ENCODE measurements at places on chromosomes 5 and 9.
A peak's percentile ranks its signal among the peaks of the same experiment; 100 is the strongest.

DNA sequence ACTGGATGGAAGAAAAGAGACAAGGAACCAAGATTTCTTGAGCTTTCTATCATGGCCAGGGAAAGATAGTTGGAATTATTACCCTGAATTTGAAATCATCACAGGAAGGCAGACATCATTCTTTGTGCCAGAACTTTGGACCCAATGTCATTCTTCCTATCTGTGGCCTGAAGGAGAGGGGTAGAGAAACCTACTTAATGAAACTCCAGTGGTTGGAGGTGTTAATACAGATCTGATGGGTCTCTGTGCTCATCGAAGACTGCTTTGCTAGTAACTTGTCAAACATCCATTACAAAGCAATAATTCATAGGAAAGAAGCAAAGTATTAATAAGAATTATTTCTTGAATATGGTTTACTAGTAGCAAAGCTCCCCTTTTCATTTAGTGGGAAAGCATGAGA, 26.9 kb downstream of the PRLR start:
- DNase-seq, result no peak

- no peak for DNase-seq
Measured at GRCh38 chr5:170629566-170630175, 125.9 kb downstream of the KCNIP1 start.

DNA sequence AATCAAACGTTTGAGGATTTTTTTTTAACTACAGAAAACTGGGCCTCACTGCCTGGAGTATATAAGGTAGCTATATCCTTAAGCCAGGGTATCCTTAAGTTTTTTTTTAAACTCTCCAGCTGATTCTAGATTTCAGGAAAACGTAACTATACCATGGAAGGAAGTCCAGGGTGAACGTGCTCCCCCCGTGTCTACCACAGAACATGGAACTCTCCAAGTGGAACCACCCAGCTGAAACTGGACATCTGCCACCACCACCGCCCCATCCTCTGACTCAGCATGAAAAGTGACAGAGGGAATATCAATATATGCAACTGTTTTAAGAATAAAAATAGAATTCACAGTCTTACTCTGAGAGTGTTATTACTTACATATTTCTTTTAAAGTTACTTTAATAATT, 61.3 kb downstream of the DROSHA start:
- DNase-seq, result peak; percentile 63

GRCh38 chr9:86035827-86036440, 63.4 kb downstream of the GOLM1 start:
- DNase-seq, result no peak

DNA sequence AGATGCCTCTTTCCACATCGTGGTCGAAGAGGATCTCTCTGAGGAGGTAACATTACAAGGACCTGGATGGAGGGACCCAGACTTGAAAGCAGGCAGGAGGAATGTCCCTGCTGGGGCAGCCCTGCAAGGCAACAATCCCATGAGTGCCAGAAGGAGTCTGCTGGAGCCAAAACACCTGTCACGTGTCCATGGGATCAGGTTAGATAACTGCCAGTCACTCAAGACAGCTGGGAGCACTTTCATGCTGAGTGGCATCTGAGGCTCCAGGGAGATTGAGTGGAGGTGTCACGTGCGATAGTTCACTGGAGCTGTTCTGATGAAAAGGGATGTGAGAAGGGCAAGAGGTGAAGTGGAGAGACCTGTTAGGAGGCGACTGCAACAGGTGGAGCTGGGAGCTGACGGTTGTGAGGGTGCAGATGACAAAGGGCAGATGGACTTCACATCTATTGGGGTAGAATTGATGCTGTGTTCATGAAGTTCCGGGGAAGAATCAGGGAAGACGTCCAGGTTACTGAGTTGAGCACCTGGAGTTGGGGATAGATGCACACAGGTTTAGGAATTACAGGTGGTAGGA, 68.4 kb downstream of the ICE1 start:
- no peak for DNase-seq

- DNase-seq, result no peak
Measured at GRCh38 chr9:83792746-83793145, 24.8 kb downstream of the GKAP1 start.

DNA sequence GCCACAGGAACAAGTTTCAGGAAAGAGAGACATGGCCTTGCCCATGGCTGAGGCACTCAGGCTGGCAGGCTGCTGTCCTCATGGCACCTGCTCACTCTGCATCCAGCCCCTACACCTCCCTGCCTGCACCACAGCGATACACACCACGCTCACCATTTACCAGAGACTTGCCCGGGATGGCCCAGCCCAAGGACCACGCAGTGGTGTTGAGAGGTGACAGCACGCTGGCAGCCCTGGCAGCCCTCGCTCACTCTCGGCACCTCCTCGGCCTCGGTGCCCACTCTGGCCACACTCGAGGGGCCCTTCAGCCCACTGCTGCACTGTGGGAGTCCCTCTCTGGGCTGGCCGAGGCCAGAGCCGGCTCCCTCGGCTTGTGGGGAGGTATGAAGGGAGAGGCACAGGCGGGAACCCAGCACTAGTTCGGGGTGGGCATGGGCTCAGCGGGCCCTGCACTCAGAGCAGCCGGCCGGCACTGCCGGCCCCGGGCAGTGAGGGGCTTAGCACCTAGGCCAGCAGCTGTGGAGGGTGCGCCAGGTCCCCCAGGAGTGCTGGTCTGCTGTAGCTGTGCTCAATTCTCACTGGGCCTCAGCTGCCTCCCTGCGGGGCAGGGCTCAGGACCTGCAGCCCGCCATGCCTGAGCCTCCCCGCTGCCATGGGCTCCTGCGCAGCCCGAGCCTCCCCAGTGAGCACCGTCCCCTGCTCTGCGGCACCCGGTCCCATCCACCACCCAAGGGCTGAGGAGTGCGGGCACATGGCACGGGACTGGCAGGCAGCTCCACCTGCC, 20.3 kb downstream of the ZDHHC11B start:
- no peak for DNase-seq

DNA sequence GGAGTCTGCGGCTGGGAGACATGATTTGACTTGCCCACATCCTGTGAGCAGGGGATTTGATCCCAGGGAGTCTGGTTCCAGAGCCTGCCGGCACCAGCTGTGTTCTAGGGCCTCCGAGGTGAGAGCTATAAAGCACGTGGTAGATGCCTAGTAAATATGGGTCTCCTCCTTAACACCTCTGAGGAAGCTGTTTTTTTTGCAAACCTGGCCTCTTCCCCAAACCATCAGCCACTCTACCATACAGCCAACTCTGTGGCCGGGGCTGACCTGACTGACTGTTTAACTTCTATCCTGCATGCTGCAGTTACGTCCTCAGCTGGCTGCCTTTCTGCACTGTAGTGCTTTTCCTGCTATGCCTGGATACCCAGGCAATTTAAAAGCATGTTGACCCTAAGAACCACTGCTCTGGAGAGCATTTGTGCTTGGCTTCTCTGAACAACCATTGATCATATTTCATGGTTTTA, 220.5 kb downstream of the SLIT3 start:
- DNase-seq, result no peak

DNA sequence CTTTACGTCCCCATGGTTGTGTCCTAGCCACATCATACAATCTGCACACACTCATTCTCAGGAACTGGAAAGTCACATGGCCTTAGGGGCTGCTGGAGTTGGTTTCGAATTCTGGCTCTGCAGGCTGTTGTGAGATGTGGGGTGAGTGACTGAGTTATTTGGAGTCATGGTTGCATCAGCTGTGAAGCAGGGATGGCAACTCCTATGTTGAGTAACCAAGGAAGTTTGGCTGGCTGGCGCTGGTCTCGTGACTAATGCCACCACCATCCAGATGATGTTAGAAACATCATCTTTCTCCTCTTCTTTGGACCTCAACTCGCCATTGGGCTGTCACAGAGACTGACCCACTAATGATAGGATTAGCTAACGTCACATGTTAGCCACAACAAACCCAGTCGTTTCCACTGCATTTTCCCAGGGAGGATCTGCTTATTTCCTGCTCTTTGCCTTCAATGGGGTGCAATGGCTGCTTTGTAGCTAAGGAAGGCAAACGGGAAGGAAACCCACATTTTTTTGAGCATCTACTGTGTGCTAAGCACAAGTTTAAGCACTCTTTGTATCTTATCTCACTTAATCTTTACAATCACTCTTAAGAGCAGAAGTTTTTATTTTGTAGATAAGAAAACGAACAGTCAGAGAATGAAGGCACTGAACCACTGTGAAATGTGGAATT, 78.1 kb upstream of the UBTD2 start:
- DNase-seq, result peak; percentile 99

DNA sequence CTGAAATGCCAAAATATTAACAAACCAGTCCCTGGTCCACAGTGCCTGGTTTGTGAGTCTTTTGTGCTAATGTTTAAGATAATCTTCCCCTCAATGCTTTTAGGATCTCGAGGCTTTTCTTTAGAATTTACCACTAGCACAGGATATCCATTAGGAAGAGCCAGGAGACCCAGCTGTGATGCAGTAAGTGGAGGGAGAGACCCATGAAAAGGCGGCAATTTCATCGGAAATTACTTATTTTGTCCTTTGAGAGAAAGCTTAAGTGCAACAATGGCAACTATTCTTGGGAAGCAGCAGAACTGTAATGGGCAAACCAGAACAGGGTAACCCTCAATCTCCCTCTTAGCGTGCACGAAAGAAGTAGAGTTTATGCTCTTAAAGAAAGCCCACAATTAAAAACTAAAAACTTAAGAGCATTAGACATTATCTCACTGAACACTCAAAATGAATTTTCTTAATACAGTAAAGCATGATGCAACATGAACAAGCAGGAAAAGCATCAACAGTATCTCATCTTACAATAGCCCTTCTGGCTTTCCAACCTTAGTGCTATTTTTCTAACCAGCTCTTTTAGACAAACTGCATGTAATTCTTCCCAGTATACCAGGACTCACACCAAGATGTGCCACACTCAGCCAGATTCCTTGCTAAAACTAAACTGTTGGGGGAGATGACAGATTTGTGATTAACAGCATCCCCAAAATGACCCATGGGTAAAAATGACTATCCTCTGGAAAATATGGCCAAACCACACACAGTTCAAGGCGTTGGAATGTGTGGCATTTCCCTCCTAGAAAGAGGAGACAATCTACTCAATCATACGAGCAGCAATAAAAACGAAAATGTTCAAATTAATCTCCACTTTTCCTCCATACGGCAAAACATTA, 36.4 kb downstream of the PWWP2A start:
- DNase-seq, result peak; percentile 74

DNA sequence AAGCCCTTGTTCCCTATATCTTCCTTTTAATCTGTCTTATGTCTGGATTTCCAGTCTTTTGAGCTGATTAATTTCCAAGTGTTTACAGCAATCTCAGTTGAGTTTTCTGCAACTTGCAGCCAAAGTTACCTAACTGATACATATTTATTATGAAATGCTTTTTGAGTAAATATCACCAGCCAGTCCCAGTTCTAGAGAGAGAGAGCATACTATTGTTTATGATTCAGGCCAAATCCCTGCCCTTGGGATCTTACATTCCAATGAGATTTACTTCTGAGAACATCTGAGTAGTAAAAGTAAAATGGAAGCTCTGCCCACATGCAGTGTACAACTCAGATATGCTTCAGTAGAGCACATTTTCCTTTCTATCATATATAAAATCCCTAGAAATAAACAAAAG, 661.7 kb downstream of the KCTD16 start:
- no peak for DNase-seq

- DNase-seq, result no peak
Measured at GRCh38 chr9:81855538-81855937, 72.7 kb upstream of the SPATA31D4 start.

DNA sequence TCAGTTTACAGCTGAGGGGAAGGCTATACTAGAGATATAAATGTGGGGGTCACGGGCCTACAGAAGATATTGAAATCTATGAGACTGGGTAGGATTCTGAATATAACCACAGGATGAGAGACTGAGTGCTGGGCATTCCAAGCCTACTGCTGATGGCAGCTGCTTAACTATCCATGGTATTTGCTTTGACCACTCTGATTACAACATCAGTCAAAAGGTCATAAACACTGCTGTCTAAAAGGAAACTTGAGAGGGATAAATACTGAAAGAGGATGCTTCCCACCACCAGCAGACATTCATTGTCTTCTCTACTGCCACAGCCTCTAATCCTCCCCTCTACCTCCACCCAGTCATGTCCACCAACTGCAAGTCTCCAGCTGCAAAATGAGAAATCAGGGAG, 3.8 kb downstream of the ZNF622 start:
- peak; percentile 78 for DNase-seq

DNA sequence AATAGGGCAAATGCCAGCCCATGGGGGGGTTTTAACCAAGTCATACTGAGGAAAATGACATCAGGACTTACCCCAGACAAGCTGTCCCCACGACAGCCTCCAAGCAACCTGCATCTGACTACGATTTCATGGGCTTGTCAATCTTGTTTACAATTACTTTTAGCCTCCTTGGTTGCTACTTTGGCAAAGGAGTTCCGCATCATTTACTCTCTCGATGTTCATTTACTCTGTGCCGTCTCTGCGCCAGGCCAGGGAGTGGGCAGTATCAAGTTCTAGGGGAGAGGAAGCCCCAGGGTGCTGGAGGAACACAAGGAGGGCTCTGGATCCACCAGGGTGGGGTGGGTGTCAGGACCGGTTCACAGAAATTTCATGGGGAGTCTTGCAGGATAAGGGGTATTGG, 23.9 kb downstream of the PTPN3 start:
- no peak for DNase-seq

- no peak for DNase-seq
Measured at GRCh38 chr9:81411961-81412360, 277.4 kb downstream of the TLE1 start.

DNA sequence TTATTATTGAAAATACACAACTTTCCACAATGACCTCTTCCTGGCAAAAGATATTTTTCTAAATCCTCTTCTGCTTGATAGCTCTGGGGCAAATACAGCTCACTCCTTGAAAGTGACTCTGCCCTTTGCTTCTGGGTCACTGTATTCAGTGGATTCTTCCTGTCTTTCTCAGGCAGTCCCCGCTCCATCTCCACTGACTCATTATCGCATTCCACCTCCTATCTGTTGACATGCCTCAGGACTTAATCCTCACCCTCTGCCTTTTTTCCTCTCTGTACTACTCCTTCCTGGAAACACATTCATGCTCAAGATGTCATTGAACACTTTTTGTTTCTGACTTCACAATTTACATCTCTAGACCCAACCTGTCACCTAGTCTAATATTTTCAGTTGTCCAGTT, 8.4 kb upstream of the RGS7BP start:
- DNase-seq, result no peak

GRCh38 chr9:2478421-2478820, 143.2 kb upstream of the VLDLR start:
- peak; percentile 46 for DNase-seq

DNA sequence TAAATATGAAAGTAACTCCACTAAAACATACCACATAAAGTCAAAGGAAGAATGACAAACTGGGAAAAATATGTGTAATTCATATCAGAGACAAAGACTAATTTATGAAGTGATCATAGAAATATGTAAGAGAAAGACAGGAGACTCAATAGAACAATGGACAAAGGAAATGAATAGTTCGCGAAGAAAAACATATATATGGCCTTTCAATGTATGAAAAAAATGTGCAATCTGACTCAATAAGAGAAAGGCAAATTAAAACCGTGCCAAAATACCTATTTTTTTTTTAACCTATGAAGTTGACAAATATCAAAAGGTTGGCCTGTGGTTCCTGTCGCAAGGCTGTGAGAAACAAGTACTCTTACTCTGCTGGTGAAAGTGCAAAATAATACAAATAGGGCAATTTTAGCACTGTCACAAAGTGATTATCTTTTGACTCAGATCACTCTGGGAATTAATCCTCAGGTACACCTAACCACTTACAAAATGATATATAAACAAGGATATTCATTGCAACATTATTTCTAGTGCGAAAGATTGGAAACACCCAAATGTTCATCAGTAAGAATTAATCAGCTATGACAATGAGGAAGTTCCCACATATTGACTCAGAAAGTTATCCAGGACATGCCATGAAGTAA, 3.7 kb downstream of the C9 start:
- DNase-seq, result peak; percentile 84

All from cardiac fibroblast (primary cell).